A549 treated with ZK216348 at 1 μM for 4 hours (cell line): ENCODE measurements at places on chromosomes 12 and 14. TPM values are rescaled to one million over a fixed set of nuclear protein-coding genes. Genes with fewer than 3 reads are reported as not detected.

Gene CIT
- total RNA-seq: 10.5 to 16.3 TPM (median 13.4 TPM) in 5 replicates

Gene TMEM132C
- not detected in 5 replicates for total RNA-seq

Gene ART4
- not detected in 5 replicates for total RNA-seq

Gene CLEC4C
- total RNA-seq: not detected in 5 replicates

Gene RIC8B
- 8.1 to 10.3 TPM (median 9.7 TPM) in 5 replicates for total RNA-seq

Gene INHBC
- total RNA-seq: 0.07 TPM in 1 of 5 replicates, not detected in the others

Gene PYGL
- 117 to 150 TPM (median 145 TPM) in 5 replicates for total RNA-seq

Gene KRT80
- total RNA-seq: 37.5 to 66.0 TPM (median 57.9 TPM) in 5 replicates

Gene CTDSP2
- total RNA-seq: 40.9 to 60.8 TPM (median 50.5 TPM) in 5 replicates

Gene SLC16A7
- total RNA-seq: 0.07 to 0.40 TPM (median 0.11 TPM) in 5 replicates

Gene HRK
- 0.80 to 1.1 TPM (median 0.94 TPM) in 5 replicates for total RNA-seq

Gene ARG2
- total RNA-seq: 1.4 to 2.6 TPM (median 2.2 TPM) in 5 replicates

Gene RHOF
- 93.3 to 148 TPM (median 132 TPM) in 5 replicates for total RNA-seq

Gene ACSS3
- total RNA-seq: 0.04 to 0.06 TPM in 2 of 5 replicates, not detected in the others

Gene OR4Q2
- not detected in 5 replicates for total RNA-seq

Gene SLC4A8
- 0.77 to 1.8 TPM (median 1.6 TPM) in 5 replicates for total RNA-seq

Gene PARPBP
- total RNA-seq: 13.7 to 23.6 TPM (median 21.6 TPM) in 5 replicates

Gene DAZAP2
- 303 to 355 TPM (median 335 TPM) in 5 replicates for total RNA-seq

Gene KRT5
- 0.20 to 0.49 TPM (median 0.25 TPM) in 5 replicates for total RNA-seq

Gene CDCA3
- 68.4 to 85.8 TPM (median 72.7 TPM) in 5 replicates for total RNA-seq

Gene C12orf54
- total RNA-seq: not detected in 5 replicates

Gene EIF5
- 197 to 305 TPM (median 284 TPM) in 5 replicates for total RNA-seq

Gene OTX2
- not detected in 5 replicates for total RNA-seq

Gene SMOC1
- total RNA-seq: 15.9 to 25.5 TPM (median 19.2 TPM) in 5 replicates

Gene SRRM4
- total RNA-seq: not detected in 5 replicates

Gene KRT77
- total RNA-seq: not detected in 5 replicates

Gene GPR65
- not detected in 5 replicates for total RNA-seq

Gene PTPN6
- 6.2 to 12.8 TPM (median 11.9 TPM) in 5 replicates for total RNA-seq

Gene PMEL
- total RNA-seq: 0.38 to 1.3 TPM (median 0.74 TPM) in 5 replicates

Gene KRT3
- 0.09 TPM in 1 of 5 replicates, not detected in the others for total RNA-seq

Gene FZD10
- not detected in 5 replicates for total RNA-seq

Gene MYL6
- total RNA-seq: 2,092 to 3,261 TPM (median 2,304 TPM) in 5 replicates

Gene TEX52
- not detected in 5 replicates for total RNA-seq

Gene TMPRSS12
- total RNA-seq: not detected in 5 replicates

Gene TBC1D30
- total RNA-seq: 1.2 to 2.1 TPM (median 1.8 TPM) in 5 replicates

Gene PSMA6
- 243 to 337 TPM (median 269 TPM) in 5 replicates for total RNA-seq

Gene MMP19
- 0.14 to 0.61 TPM (median 0.28 TPM) in 5 replicates for total RNA-seq

Gene RPGRIP1
- 0.16 to 0.74 TPM (median 0.37 TPM) in 4 of 5 replicates, not detected in the other for total RNA-seq
